ENCODE measurements at places on chromosomes 5 and 9. TPM values are rescaled to one million over a fixed set of nuclear protein-coding genes. Genes with fewer than 3 reads are reported as not detected.

DNA sequence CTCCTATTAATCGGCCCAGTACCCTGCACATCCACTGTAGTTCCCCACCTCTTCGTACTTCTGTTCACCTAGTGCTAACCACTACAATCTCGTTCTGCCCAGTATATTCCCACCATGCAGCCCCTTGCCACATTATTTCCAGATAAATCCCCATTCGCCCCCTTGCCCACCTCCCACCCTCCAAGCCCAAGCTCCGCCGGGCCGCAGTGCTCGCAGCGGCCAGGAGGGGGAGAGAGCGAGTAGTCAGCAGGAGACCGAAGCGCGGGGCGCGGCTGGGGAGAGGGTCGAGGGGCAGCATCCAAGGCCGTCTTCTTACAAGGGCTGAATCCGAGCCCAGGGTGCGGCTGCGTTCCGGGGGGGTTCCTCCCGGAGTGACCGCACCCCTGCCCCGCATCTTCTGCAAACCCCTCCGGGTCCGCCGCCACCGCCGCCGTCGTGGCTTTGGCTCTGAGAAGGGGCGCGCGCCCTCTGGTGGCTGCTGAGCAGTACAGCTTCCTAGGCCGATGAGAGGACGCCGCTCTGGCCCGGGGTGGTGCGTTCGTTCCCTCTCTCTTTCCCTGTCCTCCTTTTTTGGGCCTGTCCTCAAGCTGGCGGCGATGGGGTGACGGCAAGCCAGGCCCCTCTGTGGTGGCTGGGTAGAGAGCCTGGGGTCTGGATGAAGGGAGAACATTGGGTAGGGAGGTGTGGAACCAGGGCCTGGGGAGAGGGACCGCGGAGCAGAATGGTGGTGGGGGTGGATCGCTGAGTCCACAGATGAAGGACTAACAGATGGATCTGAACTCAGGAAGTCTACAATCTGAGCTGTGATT is 30.0 kb upstream of the PSD2 start:
- no peaks in the 10 kb centered on the region for H3K4me1 ChIP-seq
- no peak overlapping the region for H3K27ac ChIP-seq
- H3K4me3 ChIP-seq: peak overlapping the region; percentile 52
- peak; percentile 84 for DNase-seq

The TUBB4B gene
- total RNA-seq: 40.9 TPM

GRCh38 chr9:129183495-129184218 is 5.6 kb upstream of the IER5L start:
- H3K4me1 ChIP-seq: no peaks in the 10 kb centered on the region
- no peak overlapping the region for H3K4me3 ChIP-seq
- H3K36me3 ChIP-seq: no peaks in the 10 kb centered on the region

- no peak overlapping the region for H3K4me3 ChIP-seq
- peaks cover 11% of the 10 kb centered on the region for H3K4me1 ChIP-seq
- DNase-seq: no peak
- no peaks in the 10 kb centered on the region for H3K27me3 ChIP-seq
These were observed 22.1 kb upstream of the PTGES start for GRCh38 chr9:129774791-129775447.

DNA sequence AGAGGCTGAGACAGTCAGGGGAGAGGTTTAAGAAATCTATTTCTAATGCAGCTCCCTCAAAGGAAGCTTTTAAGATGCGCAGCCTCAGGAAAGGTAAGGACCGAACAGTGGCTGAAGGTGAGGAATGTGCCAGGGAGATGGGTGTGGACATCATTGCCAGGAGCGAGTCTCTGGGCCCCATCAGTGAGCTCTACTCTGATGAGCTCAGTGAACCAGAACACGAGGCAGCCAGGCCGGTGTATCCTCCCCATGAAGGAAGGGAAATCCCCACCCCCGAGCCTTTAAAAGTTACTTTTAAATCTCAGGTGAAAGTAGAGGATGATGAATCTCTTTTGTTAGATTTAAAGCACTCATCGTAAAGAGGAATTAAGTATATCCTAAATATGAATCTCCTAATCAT is 8.2 kb downstream of the CAVIN4 start:
- no peaks in the 10 kb centered on the region for H3K4me1 ChIP-seq
- H3K36me3 ChIP-seq: no peaks in the 10 kb centered on the region
- no peak overlapping the region for H3K27ac ChIP-seq
- DNase-seq: no peak

The TRPM6 gene
- 0.59 TPM for total RNA-seq

- no peak for DNase-seq
- H3K4me1 ChIP-seq: no peaks in the 10 kb centered on the region
- H3K4me3 ChIP-seq: no peak overlapping the region
- H3K27me3 ChIP-seq: no peaks in the 10 kb centered on the region
- H3K36me3 ChIP-seq: no peaks in the 10 kb centered on the region
These were observed 585.8 kb downstream of the TLE4 start for GRCh38 chr9:80157561-80157983.

GRCh38 chr5:96096724-96097123 is 135.1 kb upstream of the ELL2 start:
- no peak overlapping the region for H3K27ac ChIP-seq
- peaks cover 25% of the 10 kb centered on the region for H3K4me1 ChIP-seq
- H3K27me3 ChIP-seq: no peaks in the 10 kb centered on the region

DNA sequence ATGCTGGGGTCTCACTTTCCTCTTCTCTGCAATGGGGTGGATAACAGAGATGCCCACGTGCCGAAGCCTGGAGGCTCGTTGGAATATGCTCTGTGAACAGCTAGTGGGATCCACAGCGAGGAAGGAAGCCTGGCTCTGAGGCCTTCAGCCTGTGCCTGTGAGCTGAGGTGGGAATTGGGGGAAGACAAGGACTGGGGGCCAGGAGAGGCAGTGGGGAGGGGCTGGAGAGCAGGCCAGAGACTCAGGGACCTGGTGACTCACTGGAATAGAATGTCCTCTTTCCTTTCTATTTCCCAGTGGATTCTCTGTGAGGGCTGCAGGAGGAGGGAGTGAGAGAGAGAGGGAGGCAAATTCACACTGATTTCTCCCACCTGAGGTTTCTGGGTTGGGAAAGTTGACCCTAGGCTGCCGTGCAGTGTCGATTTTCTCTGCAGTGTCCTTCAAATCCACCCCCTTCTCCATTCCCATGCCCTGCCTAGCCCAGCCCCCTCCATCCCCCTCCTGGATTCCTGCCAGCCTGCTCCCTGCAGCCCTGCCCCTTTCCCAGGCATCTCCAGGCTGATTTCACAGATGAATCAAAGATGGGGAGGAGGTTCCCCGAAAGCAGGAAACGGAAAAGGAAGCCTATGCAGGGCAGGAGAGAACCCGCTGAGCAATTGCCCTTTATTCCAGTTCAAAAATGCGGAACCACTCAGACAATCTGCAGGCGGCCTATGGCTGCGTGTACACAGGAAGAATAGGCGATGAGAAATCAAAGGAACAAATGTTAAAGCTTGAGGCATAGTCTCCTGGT is 1.4 kb upstream of the SPAAR start:
- H3K27ac ChIP-seq: peak overlapping the region; percentile 78
- H3K36me3 ChIP-seq: no peaks in the 10 kb centered on the region
- DNase-seq: peak; percentile 41
- no peaks in the 10 kb centered on the region for H3K27me3 ChIP-seq
- no peak overlapping the region for H3K4me3 ChIP-seq

DNA sequence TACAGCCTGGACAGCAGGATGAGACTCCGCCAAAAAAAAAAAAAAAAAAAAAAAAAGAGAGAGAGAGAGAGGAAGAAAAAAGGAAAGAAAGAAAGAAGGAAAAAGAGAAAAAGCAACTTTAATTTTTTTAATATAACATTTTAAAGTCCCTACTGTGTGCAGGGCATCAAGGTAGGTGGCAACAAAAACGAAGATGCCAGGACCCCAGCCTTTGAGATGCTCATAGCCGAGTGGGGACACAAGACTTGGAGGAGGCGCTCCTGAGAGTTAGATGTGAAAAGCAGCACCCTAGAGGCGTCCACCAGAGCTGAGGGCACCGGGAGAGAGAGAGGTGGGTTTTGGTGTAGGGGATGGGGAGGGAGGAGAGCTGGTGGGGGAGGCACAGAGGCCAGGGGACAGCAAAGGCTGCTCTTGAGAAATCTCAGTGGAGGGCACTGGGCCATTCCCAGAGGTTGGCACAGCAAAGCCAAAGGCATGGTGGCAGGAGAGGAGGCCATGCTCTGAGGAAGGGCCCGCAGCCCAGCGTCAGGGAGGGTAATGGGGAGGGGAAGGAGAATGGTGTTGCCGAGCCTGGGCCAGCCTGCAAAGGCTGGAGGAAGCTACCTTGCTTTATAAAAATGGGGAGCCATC is 135.6 kb downstream of the C9orf50 start:
- no peak overlapping the region for H3K4me3 ChIP-seq
- no peak for DNase-seq
- no peaks in the 10 kb centered on the region for H3K36me3 ChIP-seq
- no peaks in the 10 kb centered on the region for H3K27me3 ChIP-seq

DNA sequence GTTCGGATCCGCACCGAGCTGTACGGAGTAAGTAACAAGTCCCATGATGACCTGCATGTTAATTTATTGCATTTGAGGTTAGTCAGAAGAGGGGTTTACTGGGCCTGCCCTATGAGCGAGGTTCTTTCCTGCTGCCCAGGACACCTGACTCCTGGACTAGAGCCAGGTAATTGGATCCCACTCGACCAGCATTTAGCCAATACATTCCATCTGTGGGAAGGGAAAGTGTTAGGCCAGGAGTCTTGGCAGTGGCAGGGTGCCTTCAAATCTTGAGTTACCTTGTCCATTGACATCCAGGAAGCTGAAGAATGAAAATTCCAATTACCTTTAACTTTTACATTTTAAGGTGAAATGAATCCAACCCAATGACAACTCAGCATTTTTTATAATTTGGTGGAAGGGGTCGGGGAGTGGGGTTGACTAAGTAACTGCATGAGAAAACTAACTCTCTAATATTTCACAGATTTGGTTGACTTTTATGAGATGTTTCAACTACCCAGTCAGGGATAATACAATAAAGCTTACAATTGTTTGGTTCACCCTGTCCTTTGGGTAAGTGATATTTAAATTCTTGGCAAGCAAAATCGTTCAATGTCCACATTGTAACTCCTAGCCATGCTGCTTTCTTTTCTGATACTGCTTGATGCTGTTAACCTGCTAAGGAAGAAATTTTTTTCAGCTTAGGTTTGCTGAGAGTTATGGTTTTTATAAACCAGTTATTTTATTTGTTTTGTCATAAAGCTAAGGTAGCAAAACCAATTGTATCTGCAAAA is 111.6 kb upstream of the IQGAP2 start:
- H3K27ac ChIP-seq: no peak overlapping the region
- DNase-seq: peak; percentile 71
- no peaks in the 10 kb centered on the region for H3K27me3 ChIP-seq
- H3K36me3 ChIP-seq: no peaks in the 10 kb centered on the region
- peaks cover 25% of the 10 kb centered on the region for H3K4me1 ChIP-seq

The PCSK1 gene
- total RNA-seq: 33.0 TPM

GRCh38 chr5:167582283-167582682 is 709.2 kb upstream of the WWC1 start:
- H3K36me3 ChIP-seq: no peaks in the 10 kb centered on the region
- H3K4me3 ChIP-seq: no peak overlapping the region
- no peak for DNase-seq
- no peak overlapping the region for H3K27ac ChIP-seq
- peaks cover 25% of the 10 kb centered on the region for H3K27me3 ChIP-seq

- H3K4me3 ChIP-seq: peak overlapping the region; percentile 85
- peak; percentile 53 for DNase-seq
- peaks cover 17% of the 10 kb centered on the region for H3K4me1 ChIP-seq
- peak overlapping the region; percentile 96 for H3K27ac ChIP-seq
- no peaks in the 10 kb centered on the region for H3K36me3 ChIP-seq
These were observed 507 bp downstream of the CTNND2 start for GRCh38 chr5:11903614-11904264.

The CD274 gene
- 1.6 TPM for total RNA-seq

DNA sequence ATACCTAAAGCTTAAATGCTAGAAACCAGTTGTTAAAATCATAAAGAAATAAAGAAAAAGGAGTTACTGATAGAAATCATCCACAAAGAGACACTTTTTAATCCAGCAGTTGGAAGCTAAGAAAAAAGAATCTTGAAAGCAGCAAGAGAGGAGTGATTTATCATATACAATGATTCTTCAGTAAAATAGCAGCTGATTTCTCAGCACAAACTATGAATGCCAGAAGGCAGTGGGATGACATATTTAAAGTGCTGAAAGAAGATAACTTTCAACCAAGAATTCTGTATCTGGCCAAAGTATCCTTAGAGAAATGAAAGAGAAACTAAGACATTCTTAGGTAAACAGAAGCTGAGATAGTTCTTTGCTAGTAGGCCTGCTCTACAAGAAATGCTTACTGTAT is 366.0 kb downstream of the HTR1A start:
- DNase-seq: no peak
- no peak overlapping the region for H3K27ac ChIP-seq
- H3K4me3 ChIP-seq: no peak overlapping the region
- H3K27me3 ChIP-seq: no peaks in the 10 kb centered on the region

- no peak overlapping the region for H3K4me3 ChIP-seq
- H3K27ac ChIP-seq: no peak overlapping the region
- H3K4me1 ChIP-seq: no peaks in the 10 kb centered on the region
These were observed 333.6 kb upstream of the DAB2 start for GRCh38 chr5:39758426-39758825.

DNA sequence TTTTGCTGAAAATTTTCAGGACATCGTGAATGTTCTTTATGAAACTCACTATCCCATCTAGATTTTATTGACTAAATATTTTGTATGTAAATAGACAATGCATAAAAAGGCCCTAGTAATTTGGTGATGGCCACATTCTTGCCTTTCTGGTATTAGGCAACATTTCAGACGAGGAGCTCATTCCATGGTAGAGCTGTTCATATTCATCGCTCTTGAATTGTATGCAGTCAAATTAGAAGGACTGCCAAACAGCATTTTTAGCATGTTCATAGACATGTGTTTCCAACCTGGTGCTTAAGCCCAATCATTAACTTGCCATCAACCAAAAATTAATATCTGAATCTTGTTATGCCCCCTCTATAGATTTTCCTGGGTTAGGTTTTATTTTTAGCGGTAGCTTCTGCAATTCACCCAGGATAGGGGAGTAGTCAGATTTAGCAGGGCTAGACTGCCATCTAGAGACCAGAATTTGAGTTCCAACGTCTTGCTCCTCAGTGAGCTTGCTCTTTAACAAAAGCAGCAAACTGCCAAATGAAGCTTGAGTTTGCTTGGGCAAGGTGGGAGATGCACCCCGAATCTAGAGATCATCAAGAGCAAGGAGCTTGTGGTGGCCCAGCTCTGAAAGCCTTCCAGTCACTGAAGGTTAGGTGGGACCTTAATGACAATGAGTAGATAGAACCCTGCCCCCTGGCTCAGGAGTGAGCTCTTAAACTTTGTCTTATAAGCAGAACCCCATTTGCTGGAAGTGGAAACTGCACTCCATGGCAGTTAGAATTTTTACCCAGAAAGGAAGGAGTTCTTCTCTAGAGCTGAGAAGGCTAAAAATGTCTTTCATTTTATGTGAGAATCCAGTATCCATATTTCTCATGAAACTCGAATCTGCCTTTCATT is 456.2 kb downstream of the RASEF start:
- no peak overlapping the region for H3K27ac ChIP-seq
- peaks cover 32% of the 10 kb centered on the region for H3K4me1 ChIP-seq
- H3K27me3 ChIP-seq: no peaks in the 10 kb centered on the region
- no peak for DNase-seq
- H3K36me3 ChIP-seq: no peaks in the 10 kb centered on the region
- no peak overlapping the region for H3K4me3 ChIP-seq

GRCh38 chr5:123151227-123151909 is 62.3 kb downstream of the PRDM6 start:
- H3K27me3 ChIP-seq: no peaks in the 10 kb centered on the region
- no peak overlapping the region for H3K4me3 ChIP-seq
- H3K4me1 ChIP-seq: no peaks in the 10 kb centered on the region
- DNase-seq: no peak

GRCh38 chr5:96408210-96408777 is 24.8 kb downstream of the PCSK1 start:
- no peaks in the 10 kb centered on the region for H3K36me3 ChIP-seq
- H3K27ac ChIP-seq: no peak overlapping the region
- no peaks in the 10 kb centered on the region for H3K27me3 ChIP-seq
- H3K4me3 ChIP-seq: no peak overlapping the region

Measured in pancreas (tissue), 10 donors.